Liver (tissue), 10 donors: ENCODE measurements at places on chromosomes 7 and 10. TPM values are rescaled to one million over a fixed set of nuclear protein-coding genes. Genes with fewer than 3 reads are reported as not detected.

GRCh38 chr7:123548406-123548805 lies 9.2 kb downstream of the NDUFA5 start:
- H3K4me1 ChIP-seq = no peaks in the 10 kb centered on the region
- no peaks in the 10 kb centered on the region for H3K27me3 ChIP-seq
- peaks cover 6% of the 10 kb centered on the region for H3K36me3 ChIP-seq

GRCh38 chr7:118369987-118370386 lies 145.5 kb downstream of the ANKRD7 start:
- H3K27me3 ChIP-seq = no peaks in the 10 kb centered on the region
- no peak for DNase-seq
- no peaks in the 10 kb centered on the region for H3K4me1 ChIP-seq
- no peaks in the 10 kb centered on the region for H3K36me3 ChIP-seq
- no peak overlapping the region for H3K4me3 ChIP-seq

FBXL13 gene
- total RNA-seq = 0.75 TPM

PON1 gene
- total RNA-seq = 190 TPM

- no peak overlapping the region for H3K4me3 ChIP-seq
- H3K4me1 ChIP-seq = peaks cover 18% of the 10 kb centered on the region
Measured at GRCh38 chr7:130982160-130982638, 248.2 kb upstream of the KLF14 start.

DNA sequence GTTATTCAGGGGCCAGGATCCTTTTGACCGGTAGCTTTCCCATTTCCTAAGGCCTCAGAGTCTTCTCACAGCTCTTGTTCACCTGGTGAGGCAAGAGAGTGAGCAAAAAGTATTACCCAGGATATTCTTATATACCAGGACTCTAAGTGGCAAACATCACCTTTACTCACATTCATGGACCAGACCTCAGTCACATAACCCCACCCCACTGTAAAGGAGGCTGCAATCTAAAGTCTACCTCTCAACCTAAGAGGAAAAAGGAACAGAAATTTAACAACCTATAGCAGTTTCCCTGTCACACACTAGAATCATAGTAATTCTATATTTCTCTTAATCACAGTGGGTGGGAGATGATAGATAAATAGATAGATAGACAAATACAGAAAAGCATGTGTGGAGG lies 176.0 kb upstream of the PTPRZ1 start:
- no peaks in the 10 kb centered on the region for H3K36me3 ChIP-seq
- no peak overlapping the region for H3K27ac ChIP-seq

DNA sequence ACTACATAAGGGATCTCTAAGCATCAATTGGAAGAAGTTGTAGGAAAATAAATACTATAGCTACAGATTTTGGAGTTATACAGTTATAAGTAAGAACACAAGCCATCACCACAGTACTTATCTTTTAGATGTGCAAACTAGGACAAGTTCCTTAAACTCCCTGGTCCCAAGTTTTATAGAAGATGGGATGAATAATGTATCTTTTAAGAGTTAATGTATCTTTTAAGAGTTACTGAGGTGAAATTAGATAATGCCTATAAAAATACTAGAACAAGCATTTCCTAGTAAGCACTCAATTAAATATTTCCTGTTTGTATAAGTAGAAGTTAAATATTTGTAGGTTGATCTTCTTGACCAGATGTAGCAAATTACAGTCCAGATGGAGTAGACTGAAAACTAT lies 56.8 kb downstream of the SEMA3A start:
- H3K27ac ChIP-seq = no peak overlapping the region
- H3K27me3 ChIP-seq = no peaks in the 10 kb centered on the region
- no peak for DNase-seq
- H3K4me3 ChIP-seq = no peak overlapping the region
- H3K4me1 ChIP-seq = no peaks in the 10 kb centered on the region

GRCh38 chr7:107902381-107902780 lies 11.4 kb downstream of the DLD start:
- H3K36me3 ChIP-seq = no peaks in the 10 kb centered on the region
- H3K4me3 ChIP-seq = no peak overlapping the region
- no peaks in the 10 kb centered on the region for H3K27me3 ChIP-seq
- no peak for DNase-seq
- H3K27ac ChIP-seq = no peak overlapping the region

ZNF853 gene
- total RNA-seq = 0.67 TPM

PNLIPRP3 gene
- not detected for total RNA-seq

TBXAS1 gene
- total RNA-seq = 22.4 TPM

PLXDC2 gene
- 3.1 TPM for total RNA-seq
